HT-29 (cell line): ENCODE measurements at places on chromosomes 2 and 18. TPM values are rescaled to one million over a fixed set of nuclear protein-coding genes. Genes with fewer than 3 reads are reported as not detected.

DNA sequence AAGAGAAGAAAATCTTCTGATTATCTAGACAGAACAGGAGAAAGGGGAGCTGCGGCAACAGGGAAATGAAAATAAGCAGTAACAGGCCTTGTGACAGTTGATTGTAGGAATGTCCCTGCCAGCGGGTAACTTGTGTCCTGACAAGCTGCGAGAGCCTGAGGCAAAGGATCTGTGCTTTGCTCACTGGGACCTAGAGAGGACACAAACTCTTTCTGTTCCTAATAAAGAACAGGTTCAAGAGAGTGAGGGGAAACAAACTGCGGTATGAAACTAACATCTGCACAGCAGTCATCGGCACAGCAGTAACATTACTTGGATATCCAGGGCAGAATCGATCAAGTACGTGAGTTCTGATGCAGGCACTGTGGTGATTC lies 103.7 kb upstream of the THOC1 start:
- DNase-seq: no peak

GRCh38 chr2:96514521-96514920 lies 9.4 kb upstream of the NEURL3 start:
- DNase-seq: no peak

GRCh38 chr2:121134728-121135127 lies 150.3 kb downstream of the TFCP2L1 start:
- no peak for DNase-seq

DNA sequence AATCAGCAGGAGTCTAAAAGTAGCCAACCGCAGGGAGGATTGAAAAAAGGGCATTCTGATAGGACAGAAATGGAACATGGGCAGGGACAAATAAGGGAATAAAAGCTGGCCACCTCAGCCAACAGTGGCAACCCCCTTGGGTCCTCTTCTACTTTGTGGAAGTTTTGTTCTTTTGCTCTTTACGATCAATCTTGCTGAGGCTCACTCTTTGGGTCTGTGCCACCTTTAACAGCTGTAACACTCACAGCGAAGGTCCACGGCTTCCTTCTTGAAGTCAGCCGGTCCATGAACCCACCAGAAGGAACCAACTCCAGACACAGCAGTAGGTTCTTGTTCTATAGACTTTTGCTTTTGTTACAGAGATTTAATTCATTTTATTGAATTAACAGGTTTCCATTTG lies 285.4 kb upstream of the CDH20 start:
- DNase-seq: no peak

GRCh38 chr2:44772131-44772530 lies 169.4 kb upstream of the SIX3 start:
- no peak for DNase-seq

- DNase-seq: no peak
Measured at GRCh38 chr2:181306785-181307184, 150.4 kb upstream of the ITGA4 start.

GRCh38 chr18:30987467-30988241 lies 54.9 kb downstream of the DSC3 start:
- peak; percentile 13 for DNase-seq

GRCh38 chr2:133600266-133600928 lies 32.1 kb upstream of the NCKAP5 start:
- no peak for DNase-seq

GRCh38 chr2:220499225-220499624 lies 871.8 kb downstream of the SLC4A3 start:
- no peak for DNase-seq

- no peak for DNase-seq
Measured at GRCh38 chr2:159134979-159135378, 151.5 kb downstream of the WDSUB1 start.

GRCh38 chr2:119659601-119660342 lies 19.2 kb upstream of the TMEM177 start:
- peak; percentile 58 for DNase-seq

DNA sequence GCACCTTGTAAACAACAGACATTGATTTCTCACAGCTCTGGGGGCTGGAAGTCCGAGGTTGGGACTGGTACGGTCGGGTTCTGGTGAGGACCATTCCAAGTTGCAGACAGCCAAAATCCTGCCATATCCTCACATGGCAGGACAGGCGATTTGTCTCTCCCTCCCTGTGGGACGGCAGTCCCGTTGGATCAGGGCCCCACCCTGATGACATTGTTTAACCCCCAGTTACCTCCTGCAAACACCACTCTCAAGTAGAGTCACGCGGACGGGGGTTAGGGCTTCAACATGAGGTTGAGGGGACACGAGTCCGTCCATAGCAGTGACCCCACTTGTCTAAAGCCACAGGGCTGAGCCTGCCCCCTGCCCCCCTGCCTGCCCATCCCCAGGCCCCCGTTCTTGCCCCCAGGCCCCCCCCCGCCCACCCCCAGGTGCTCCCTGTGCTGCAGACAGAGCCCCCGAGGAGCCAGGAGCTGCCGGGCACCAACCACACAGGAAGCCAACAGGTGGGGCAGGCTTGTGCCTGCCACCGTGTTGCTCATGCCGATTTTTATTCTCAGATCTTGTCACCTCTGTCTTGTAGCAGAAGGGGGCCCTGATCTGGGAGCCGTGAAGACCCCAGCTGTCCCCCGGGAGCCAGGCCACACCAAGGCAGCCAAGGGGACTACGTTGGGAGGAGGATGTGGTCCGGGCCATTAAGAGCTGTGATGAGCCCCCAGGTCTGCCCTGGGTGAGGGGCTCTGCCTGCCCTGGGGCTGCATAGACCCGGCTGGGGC lies 82.2 kb downstream of the NFATC1 start:
- no peak for DNase-seq

- DNase-seq: no peak
Measured at GRCh38 chr2:232896111-232896510, 26.0 kb downstream of the SNORC start.

- DNase-seq: no peak
Measured at GRCh38 chr2:143084462-143084861, 44.8 kb upstream of the ARHGAP15 start.

GRCh38 chr2:230090967-230091366 lies 22.2 kb upstream of the SLC16A14 start:
- no peak for DNase-seq

- DNase-seq: no peak
Measured at GRCh38 chr2:61795408-61795807, 58.5 kb downstream of the FAM161A start.

GRCh38 chr2:167279810-167280209 lies 391.5 kb downstream of the XIRP2 start:
- no peak for DNase-seq

GRCh38 chr2:86335865-86336674 lies 1.4 kb downstream of the REEP1 start:
- DNase-seq: no peak

DNA sequence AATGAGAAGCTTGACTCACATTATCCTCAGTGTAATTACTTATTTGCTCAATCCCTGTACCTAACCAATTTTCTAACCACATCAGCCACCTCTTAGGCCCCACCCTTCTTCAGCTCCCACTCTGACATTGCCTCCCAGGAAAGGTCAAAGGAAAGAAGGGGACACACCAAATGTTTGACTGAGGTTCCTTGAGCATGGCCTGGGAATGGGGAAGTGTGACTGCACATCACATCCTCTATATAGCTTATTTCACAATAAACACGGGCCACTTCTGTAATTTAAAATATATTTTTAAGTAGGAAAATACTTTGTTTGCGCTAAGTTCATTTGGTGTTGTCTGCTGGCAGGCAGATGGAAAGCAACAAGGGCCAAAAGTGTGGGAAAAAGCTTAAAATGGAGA lies 3.0 kb upstream of the FIGLA start:
- no peak for DNase-seq

DNA sequence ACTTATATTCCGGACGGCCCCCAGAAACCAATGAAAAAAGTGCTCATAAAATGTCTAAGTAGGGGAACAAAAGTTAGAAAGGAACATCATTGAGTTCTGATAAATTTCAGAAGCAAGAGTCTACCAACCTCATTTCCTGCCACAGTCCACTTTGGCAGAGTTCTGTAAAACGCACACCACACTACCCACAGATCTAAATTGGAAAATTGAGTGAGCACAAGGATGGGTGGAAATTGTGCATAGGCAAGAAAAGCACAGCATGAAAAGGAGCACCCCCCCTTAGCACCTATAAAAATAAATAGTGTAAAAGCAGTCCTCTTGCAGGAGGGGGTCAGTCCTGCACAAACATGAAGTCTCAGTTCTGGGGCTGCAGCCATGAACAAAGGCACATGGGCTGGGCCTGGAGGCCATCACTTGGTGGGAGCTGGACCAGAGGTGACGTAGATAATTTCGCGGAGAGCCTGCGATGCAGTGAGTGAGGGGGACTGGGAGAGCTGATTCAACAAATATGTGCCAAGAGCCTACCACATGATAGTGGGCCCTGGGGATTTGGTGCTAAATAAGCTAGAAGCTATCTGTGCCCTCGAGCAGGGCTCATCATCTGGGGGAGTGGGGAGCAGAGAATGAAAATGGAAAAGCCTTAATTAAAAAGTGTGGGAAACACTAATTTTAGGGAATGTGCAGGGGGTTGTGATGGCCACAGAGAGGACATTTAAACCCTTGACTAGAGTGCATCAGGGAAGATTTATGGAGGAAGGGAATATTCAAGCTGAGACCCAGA lies 48.9 kb upstream of the SPP2 start:
- no peak for DNase-seq

GRCh38 chr2:3294069-3294468 lies 83.5 kb downstream of the EIPR1 start:
- DNase-seq: no peak

DNA sequence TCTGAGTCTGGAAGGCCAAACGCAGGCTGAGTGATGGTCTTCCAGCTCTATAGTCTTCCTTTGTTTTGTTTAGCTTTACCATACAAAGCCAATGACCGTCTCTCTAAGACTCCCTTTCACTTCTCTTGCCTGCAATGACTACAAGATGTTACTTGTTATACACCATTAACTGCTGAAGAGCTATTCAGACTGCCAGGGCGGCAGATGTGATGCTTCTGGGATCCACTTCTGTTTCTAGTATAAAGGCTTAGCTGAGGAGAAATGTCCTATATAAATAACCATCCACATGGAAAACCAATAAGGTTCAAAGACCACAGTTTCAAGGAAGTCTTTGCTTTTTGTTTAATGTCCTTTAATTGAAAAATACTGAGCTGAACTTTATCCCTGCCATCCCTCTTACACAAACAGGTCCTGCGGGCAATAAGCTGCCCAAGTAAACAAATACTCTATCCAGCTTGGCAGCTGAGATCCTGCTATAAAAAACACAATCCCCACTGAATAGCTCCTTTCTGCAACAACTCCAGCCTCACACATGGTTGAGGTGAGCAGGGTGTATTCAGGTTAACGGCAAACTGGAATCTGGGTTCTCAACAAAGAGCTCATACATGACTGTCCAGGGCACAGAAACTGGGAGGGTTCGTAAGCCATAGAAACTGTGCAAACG lies 124.6 kb downstream of the VIT start:
- peak; percentile 83 for DNase-seq

- no peak for DNase-seq
Measured at GRCh38 chr2:180679693-180680092, 300.7 kb upstream of the UBE2E3 start.

DNA sequence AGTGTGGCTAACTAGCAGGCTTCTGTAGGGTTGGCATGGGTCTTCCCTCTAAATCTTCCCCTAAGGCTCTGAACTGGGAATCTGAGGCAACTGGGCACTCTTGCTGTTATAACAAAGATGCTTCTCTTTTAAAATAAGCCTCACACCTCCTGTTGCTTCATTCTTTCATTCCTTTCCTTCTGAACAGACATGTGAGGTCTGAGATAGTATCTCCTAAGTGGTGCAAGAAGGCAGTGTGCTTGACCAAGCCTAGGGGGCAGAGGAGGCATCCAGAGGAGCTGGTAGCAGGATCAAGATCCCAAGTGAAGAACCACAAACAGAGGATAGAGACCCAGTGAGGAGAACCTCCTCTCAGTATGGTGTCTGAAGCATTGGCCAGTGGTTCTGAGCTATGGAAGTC lies 90.9 kb downstream of the TTC27 start:
- no peak for DNase-seq

The GPR39 gene
- total RNA-seq: 17.0 and 18.0 TPM in 2 replicates

The ONECUT2 gene
- 6.6 and 8.6 TPM in 2 replicates for total RNA-seq

The NTSR2 gene
- total RNA-seq: not detected in 2 replicates

The TFCP2L1 gene
- 0.03 and 0.05 TPM in 2 replicates for total RNA-seq

The SCRN3 gene
- 3.2 and 12.0 TPM in 2 replicates for total RNA-seq

The IL1RL2 gene
- 2.4 and 3.8 TPM in 2 replicates for total RNA-seq

The NCKAP5 gene
- total RNA-seq: 0.03 TPM in 1 of 2 replicates, not detected in the other

The MAP3K19 gene
- total RNA-seq: not detected in 2 replicates

The GATA6 gene
- total RNA-seq: 66.5 and 73.8 TPM in 2 replicates

The IL18RAP gene
- not detected in 2 replicates for total RNA-seq

The EVA1A gene
- total RNA-seq: not detected in 2 replicates

The FAM237A gene
- not detected in 2 replicates for total RNA-seq
